ENCODE measurements at places on chromosomes 3 and 15. TPM values are rescaled to one million over a fixed set of nuclear protein-coding genes. Genes with fewer than 3 reads are reported as not detected.
A peak's percentile ranks its signal among the peaks of the same experiment; 100 is the strongest.

DNA sequence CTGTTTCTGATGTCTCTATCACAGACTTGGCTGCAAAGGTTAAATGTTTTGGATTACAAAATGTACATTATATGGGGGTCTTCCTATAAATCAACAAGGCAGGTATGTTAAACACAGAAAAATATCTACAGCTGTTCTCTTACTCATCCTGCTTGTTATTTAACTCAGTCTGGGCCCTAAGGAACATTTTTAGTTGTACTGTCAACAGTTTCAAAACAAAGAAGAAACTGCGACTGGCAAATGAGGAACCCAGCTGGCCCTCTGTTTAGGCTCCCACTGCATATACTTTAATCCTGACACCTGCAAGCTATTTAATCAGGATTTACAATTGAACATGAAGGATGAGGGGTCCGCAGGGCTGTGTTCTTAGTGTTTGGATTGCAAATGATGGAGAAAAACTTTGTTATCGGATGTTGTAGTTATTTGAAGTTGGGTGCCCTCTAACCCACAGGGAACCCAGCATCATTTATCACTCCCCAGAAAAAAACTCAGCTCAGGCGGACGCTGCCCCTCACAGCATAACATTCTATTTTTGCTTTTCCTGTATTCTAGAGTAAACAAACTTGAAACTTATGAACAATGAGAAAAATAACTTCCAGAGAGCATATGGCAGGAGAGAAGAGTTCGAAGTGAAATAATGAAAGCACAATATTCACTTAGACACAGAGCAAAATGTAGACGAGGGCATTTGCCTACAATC is 91.2 kb downstream of the POLR2M start:
- H3K4me1 ChIP-seq = peaks cover 20% of the 10 kb centered on the region
- H3K4me3 ChIP-seq = no peak overlapping the region
- no peak for DNase-seq
- no peaks in the 10 kb centered on the region for H3K27me3 ChIP-seq
- H3K27ac ChIP-seq = no peak overlapping the region

DNA sequence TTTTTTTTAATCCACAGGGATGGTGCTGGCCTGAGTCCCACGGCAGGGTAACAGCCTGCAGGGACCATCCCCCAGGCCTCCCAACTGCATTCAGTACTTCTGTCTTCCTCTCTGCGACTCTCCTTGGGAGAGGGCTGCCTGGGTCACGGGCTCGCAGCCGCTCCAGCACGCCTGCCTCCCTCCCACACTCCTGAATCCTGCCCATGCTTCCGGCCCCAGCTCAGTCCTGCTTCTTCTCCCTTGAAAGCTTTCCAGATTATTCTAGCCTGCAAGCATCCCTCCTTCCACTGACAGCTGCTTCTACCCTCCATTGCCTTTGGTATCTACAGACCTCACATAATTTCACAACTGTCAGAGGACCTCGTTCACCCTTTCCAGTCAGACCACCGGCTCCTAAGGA is 32.4 kb downstream of the MEGF11 start:
- H3K27me3 ChIP-seq = peaks cover 48% of the 10 kb centered on the region
- no peaks in the 10 kb centered on the region for H3K36me3 ChIP-seq
- DNase-seq = no peak
- H3K4me3 ChIP-seq = no peak overlapping the region
- H3K4me1 ChIP-seq = no peaks in the 10 kb centered on the region

DNA sequence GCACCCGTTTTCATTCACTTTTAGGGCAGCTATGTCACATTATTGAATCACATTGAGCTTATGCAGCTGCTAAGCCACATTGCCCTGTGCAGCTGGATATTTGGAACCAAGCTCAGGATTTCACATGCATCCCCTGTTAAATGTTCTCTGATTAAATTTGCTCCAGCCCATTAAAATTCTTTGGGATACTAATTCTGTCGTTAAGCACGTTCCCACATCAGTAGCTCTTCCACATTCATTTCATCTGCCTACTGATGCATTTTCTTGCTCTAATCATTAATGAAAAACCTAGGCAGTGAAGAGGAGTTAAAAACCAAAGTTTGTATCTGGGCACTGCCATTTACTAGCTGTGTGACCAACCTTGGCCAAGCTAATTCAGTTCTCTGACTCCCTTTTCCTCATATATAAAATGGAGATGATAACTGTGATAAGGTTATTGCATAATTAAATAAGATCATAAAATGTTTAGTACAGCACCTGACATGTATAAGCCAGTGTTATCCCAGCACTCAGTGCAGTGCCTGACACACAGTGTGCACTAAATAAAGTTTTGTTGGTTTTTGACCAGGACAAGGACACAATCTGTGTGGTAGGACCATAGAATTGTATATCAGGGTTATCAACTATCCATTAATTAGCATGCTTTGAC is 222.2 kb upstream of the ATP11B start:
- H3K4me1 ChIP-seq = peaks cover 6% of the 10 kb centered on the region
- H3K27me3 ChIP-seq = no peaks in the 10 kb centered on the region
- H3K36me3 ChIP-seq = no peaks in the 10 kb centered on the region
- DNase-seq = no peak

- H3K4me3 ChIP-seq = no peak overlapping the region
- no peaks in the 10 kb centered on the region for H3K4me1 ChIP-seq
- no peaks in the 10 kb centered on the region for H3K27me3 ChIP-seq
Measured at GRCh38 chr3:89300981-89301380, 193.6 kb downstream of the EPHA3 start.

DNA sequence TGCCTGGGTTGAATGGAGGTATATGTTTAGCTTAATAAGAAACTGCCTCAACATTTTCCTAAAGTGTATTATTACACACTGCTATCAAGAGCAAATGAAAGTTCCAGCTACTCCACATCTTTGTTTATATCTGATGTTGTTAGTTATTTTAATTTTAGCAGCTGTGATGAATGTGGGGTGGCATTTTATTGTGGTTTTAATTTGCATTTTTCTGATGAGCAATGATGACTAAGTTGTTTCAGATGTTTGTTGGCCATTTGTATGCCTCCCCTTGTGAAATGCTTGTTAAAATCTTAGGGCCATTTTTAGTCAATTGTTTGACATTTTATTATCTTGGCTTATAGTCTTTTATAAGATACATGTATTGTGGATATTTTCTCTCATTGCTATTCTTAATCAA is 260.4 kb upstream of the SLCO3A1 start:
- peaks cover 6% of the 10 kb centered on the region for H3K27me3 ChIP-seq
- H3K4me1 ChIP-seq = no peaks in the 10 kb centered on the region
- no peaks in the 10 kb centered on the region for H3K36me3 ChIP-seq

Gene GOLGA6D
- 0.27 TPM for total RNA-seq

DNA sequence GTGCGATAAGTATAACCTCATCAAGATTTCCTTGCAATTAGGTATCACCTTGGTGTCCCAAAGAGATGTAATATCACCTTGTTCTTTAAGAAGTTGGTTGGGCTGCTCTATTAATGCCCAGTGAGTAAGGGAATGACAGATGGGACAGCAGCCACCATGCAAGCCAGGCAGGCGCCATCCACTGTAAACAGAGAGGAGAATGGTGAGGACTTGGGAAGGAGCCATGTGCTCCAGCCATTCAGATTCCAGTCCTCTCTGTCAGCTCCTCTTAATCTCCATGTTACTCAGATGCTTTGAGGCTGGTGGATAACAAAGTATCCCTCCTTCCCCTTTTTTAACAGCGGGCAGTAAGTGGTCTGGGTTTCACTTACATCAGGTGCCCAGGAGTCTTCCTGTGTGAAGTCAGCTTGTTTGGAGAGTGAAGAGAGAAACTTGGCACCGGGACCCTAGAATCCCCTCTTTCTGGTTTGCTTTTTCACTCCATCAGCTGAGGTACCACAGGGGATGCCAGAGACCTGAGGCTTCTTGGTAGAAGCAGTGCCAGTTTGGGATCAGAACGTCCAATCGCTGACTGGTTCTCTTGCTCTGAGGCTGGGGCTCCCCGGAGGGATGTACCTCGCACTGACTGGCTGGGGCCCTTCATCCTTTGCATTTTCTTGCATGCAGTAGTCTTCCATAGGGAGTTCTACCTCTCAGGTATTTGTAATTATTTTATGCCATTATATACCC is 29.5 kb downstream of the SLCO3A1 start:
- no peak overlapping the region for H3K4me3 ChIP-seq
- no peak for DNase-seq
- H3K36me3 ChIP-seq = no peaks in the 10 kb centered on the region
- H3K27me3 ChIP-seq = no peaks in the 10 kb centered on the region

- no peak overlapping the region for H3K4me3 ChIP-seq
- peak; percentile 4 for DNase-seq
- peak overlapping the region; percentile 30 for H3K27ac ChIP-seq
- H3K4me1 ChIP-seq = peaks cover 17% of the 10 kb centered on the region
- H3K27me3 ChIP-seq = no peaks in the 10 kb centered on the region
Measured at GRCh38 chr3:44825264-44825925, 36.3 kb upstream of the TMEM42 start.

Gene DNAH1
- total RNA-seq = 13.1 TPM

DNA sequence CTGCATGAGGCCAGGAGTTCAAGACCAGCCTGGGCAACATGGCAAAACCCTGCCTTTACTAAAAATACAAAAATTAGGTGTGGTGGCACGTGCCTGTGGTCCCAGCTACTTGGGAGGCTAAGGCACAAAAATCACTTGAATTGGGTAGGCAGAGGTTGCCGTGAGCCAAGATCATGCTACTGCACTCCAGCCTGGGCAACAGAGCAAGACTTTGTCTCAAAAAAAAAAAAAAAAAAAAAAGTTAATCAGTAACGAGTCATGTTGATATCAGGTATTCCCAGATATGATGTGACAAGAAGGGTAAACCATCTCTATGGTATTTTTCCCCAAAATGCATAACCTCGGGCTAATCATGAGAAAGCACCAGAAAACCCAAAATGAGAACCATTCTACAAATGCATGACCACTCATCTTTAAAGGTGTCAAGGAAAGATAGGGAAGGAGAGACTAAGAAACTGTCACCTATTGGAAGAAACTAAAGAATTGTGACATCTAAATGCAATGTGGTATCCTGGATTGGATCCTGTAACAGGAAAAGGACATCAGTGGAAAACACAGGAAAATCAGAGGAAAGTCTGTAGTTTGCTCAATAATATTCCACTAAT is 66.5 kb upstream of the MAP4 start:
- H3K4me1 ChIP-seq = peaks cover 42% of the 10 kb centered on the region
- H3K27ac ChIP-seq = no peak overlapping the region
- H3K36me3 ChIP-seq = peaks cover 17% of the 10 kb centered on the region
- no peaks in the 10 kb centered on the region for H3K27me3 ChIP-seq
- no peak for DNase-seq

GRCh38 chr3:35677797-35678196 is 38.5 kb downstream of the ARPP21 start:
- H3K36me3 ChIP-seq = no peaks in the 10 kb centered on the region
- H3K27me3 ChIP-seq = peaks cover 17% of the 10 kb centered on the region
- H3K27ac ChIP-seq = no peak overlapping the region
- H3K4me1 ChIP-seq = peaks cover 18% of the 10 kb centered on the region

- H3K27ac ChIP-seq = no peak overlapping the region
- no peak overlapping the region for H3K4me3 ChIP-seq
- peaks cover 33% of the 10 kb centered on the region for H3K27me3 ChIP-seq
- no peak for DNase-seq
Measured at GRCh38 chr3:34275811-34276210, 477.4 kb downstream of the PDCD6IP start.

GRCh38 chr15:92907896-92908712 is 8.0 kb downstream of the CHD2 start:
- H3K27me3 ChIP-seq = no peaks in the 10 kb centered on the region
- H3K4me1 ChIP-seq = peaks cover 72% of the 10 kb centered on the region
- peaks cover 89% of the 10 kb centered on the region for H3K36me3 ChIP-seq
- H3K4me3 ChIP-seq = peak overlapping the region; percentile 80
- H3K27ac ChIP-seq = peak overlapping the region; percentile 100
- peak; percentile 29 for DNase-seq

Gene ZIC4
- total RNA-seq = not detected

- DNase-seq = peak; percentile 71
- peaks cover 9% of the 10 kb centered on the region for H3K27me3 ChIP-seq
- H3K27ac ChIP-seq = peak overlapping the region; percentile 74
- no peaks in the 10 kb centered on the region for H3K4me1 ChIP-seq
- peak overlapping the region; percentile 96 for H3K4me3 ChIP-seq
- peaks cover 43% of the 10 kb centered on the region for H3K36me3 ChIP-seq
Measured at GRCh38 chr3:128489927-128490649, 2.9 kb downstream of the GATA2 start.

DNA sequence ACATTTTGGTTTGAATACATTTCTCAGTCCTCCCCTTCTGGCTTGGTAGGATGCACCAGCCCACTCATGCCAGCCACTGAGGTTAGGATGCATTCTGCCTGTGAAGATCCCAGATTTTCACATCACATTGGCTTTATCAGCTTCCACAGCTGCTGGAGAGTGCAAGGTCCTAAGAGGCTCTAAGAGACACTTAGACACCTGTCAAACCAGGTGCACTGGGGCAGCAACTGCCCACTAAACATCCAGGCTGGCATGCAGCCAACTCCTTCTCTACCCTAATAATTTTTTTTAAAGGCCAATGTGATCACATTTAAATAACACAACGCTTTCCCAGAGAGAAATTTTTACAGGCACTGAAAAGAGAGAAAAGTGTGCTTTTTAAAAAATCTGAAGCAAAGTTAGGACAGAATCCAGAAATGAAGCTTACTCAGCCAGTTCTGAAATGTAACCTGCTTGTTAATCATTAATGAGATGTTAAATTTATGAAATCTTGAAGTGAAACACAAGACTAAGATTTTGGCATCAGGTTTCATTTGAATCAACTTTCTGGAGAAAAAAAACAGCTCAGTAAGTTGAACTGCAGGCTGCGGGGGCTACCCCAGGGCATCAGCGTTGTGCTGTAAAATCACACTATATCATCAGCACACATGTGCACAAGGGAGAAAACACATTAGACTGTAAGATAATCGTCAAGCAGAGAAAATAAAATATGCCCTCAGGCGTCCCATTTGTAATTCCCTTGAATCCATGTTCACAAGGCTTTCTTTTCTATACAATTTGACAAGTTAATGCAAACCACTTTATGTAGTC is 312.9 kb downstream of the ZBBX start:
- H3K36me3 ChIP-seq = no peaks in the 10 kb centered on the region
- DNase-seq = peak; percentile 25
- no peak overlapping the region for H3K27ac ChIP-seq
- H3K4me1 ChIP-seq = peaks cover 13% of the 10 kb centered on the region

Gene TEX55
- total RNA-seq = not detected

DNA sequence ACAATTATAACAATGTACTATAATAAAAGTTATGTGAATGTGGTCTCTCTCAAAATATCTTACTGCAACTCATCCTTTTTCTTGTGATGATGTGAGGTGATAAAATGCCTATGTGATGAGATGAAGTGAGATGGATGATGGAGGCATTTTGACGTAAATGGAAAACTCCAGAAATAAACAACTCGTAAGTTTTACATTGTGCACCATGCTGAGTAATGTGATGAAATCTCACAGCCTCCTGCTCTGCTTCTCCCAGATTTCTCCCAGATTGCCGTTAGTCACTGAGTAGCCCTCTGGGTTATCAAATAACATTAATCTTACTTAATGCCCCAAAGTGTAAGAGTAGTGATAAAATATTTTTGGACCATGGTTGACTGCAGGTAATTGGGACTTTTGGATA is 64.8 kb upstream of the SLCO2A1 start:
- no peak overlapping the region for H3K27ac ChIP-seq
- no peaks in the 10 kb centered on the region for H3K4me1 ChIP-seq
- no peak for DNase-seq
- H3K27me3 ChIP-seq = no peaks in the 10 kb centered on the region
